ENCODE measurements at places on chromosomes 2 and 18.
A peak's percentile ranks its signal among the peaks of the same experiment; 100 is the strongest.

- DNase-seq: no peak
Measured at GRCh38 chr18:25111377-25112288, 240.3 kb downstream of the ZNF521 start.

- DNase-seq: no peak
Measured at GRCh38 chr2:238458651-238459050, 31.9 kb downstream of the ASB1 start.

GRCh38 chr2:142873831-142874287 lies 3.6 kb upstream of the KYNU start:
- DNase-seq: no peak

DNA sequence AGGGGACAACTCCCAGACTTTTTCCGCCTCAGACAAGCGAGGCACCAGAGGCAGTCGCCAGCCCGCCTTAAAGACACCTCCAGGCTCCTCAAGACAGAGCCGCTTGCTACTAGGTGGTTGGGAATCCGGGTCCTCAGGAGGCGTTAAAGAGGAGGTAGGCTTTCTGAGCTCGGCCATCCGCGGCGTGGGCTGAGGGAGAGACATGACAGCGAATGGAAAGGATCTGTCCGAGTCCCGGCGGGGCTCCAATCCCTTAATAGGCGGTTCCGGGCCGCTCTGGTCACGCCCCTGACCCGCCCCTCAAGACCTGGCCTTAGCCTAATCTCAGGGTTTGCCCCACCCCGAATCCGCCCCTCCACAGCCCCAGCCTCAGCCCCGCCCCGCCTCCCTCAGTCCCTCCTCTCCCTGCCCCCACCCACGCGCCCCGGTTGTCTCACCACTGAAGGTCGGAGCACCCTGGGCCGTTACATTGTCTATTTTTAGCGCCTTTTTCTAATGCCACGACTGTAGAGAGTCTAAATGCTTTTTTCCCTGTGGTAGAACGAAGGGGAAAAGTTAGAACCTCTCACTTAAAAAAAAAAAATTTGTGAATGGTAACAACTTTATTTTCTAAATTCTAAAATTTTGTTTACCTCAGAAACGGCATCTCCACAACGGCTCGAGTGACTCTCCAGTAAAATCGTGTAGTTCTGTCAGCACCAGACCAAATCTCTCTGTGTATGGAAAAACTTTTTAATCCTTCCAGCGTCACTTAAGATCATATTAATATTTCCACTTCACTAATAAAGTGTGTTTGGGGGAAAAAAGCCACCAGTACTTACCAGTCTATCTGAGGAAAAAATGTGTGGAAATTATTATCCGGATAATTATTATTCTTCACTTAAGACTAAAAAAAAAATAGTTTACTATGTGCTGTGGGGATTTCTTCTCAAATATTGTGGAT lies at the start of gene RAD51AP2:
RAD51AP2 (minus strand) TSS at position 229 of the 943 bp plus-strand sequence; CDS start at position 204, 25 bp downstream.
- DNase-seq: peak; percentile 48

- no peak for DNase-seq
Measured at GRCh38 chr2:218879776-218880101, 913 bp upstream of the WNT10A start.

- no peak for DNase-seq
Measured at GRCh38 chr2:195406886-195407603, 250.0 kb upstream of the SLC39A10 start.

- DNase-seq: no peak
Measured at GRCh38 chr2:240358080-240358479, 77.4 kb upstream of the GPC1 start.

GRCh38 chr2:7324706-7325105 lies 407.5 kb downstream of the RNF144A start:
- no peak for DNase-seq

Measured in EL (cell line).